Endothelial cell of umbilical vein (primary cell): ENCODE measurements at places on chromosomes 7 and 10.
A peak's percentile ranks its signal among the peaks of the same experiment; 100 is the strongest.

DNA sequence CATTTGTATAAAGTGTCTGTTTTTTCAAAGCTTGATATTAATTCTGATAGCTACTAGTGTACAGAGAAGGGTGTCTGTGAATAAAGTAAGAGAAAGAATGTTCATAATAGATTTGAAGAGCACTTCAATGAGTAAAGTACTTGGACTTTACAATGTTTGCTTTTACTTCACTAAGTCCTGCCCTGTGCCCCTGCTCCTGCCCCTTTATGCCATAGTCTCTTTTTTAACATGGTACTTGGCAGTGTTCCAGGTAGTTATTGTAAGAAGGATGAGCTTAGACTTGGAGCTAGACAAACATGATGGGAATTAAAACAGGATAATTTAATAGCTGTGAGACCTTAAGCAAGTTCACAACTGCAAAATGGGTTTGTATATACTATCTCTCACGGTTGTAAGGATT is 41.0 kb downstream of the ZEB1 start:
- DNase-seq = peak; percentile 43

- DNase-seq = no peak
These were observed 225.0 kb upstream of the ZNF32 start for GRCh38 chr10:43873717-43874116.

DNA sequence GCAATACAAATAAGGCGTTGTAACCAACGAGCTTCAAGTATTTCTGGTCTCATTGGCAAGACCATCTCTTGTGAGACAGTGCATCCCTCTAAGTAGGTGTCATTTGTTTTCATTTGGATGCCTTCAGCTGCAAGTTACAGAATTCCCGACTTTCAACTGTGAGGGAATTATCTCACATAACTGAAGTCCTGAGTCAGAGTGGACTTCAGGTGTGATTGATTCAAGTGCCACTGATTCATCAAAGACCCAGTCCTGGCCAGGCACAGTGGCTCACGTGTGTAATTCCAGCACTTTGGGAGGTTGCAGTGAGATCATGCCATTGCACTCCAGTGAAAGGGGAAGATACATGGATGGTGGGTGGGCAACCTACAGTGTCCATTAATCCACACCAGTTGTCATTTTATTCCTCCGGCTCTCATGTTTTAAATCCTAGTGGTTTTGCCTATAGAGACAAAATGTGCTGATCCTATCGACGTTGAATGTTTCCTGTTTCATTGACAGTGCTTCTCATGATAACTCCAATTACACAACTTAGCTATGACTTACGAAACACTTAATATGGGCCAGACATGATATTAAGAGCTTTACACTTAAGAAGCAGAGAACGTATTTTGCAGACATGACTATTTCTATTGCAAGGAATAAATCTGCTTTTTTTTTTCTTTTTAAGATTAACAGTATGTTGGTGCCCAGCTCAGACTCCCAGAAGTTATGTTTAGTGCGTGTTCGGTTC is 268.0 kb downstream of the FRMD4A start:
- DNase-seq = no peak

DNA sequence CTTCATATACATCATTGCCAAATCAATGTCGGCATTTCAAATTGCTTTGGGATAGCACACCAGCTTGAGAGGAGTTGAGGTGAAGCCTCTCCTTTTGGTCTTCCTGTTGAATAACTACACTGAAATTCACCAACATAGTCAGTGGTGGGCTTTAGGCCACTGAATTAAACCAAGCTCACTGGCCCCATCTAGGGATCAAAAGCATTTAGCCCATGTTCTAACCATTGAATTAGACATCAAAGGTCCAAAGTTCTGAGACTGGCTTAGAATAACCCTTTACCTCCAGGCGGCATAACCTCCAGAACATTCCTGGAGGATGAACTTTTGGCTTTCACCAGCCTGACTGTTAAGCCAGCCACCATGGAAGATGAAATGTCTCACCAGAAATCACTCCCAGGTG is 54.6 kb downstream of the BPGM start:
- DNase-seq = peak; percentile 55

DNA sequence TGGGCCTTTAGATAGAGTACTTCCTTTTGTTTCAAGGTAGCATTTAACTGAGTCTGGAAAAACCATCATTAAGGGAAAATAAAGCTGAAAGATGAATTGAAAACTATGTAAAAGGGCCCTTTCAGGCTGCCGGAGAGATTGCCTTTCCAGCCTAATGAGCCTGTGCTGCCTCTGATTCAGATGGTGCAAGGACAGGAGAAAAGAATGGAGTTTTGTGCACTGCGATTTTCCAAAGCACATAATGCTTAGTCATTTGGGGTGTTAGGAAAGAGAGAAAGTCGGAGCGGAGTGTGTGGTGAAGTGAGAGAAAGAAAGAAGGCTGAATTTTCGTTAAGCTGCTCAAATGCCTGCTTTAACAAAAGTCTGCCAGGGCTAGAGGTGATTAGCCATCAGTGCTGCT is 259.7 kb downstream of the PAXIP1 start:
- DNase-seq = no peak

GRCh38 chr10:106242301-106242700 is 922.2 kb downstream of the SORCS1 start:
- no peak for DNase-seq

DNA sequence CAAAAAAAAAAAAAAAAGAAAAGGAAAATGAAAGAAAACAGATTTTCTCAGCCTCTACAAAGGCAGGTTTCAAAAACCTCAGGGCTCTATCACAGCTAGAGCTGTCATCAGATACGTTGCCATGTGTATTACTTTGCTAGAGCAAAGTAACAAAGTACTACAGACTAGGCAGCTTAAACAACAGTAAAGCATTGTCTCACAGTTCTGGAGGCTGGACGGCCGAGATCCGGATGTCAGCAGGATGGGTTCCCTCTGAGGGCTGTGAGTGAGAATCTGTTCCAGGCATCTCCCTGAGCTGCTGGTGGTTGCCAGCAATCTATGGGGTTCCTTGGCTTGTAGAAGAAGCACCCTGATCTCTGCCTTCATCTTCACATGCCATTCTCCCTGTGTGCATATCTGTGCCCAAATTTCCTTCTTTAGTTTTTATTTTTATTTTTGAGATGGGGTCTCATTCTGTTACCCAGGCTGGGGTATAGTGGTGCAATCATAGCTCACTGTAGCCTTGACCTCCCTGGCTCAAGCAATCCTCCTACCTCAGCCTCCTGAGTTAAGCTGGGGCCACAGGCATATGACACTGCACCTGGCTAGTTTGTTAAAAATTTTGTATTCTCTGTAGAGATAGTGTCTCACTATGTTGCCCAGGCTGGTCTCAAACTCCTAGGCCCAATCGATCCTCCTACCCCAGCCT is 48.9 kb upstream of the KDM7A start:
- no peak for DNase-seq

- DNase-seq = no peak
These were observed 451.9 kb downstream of the KCNMA1 start for GRCh38 chr10:77185696-77186095.

DNA sequence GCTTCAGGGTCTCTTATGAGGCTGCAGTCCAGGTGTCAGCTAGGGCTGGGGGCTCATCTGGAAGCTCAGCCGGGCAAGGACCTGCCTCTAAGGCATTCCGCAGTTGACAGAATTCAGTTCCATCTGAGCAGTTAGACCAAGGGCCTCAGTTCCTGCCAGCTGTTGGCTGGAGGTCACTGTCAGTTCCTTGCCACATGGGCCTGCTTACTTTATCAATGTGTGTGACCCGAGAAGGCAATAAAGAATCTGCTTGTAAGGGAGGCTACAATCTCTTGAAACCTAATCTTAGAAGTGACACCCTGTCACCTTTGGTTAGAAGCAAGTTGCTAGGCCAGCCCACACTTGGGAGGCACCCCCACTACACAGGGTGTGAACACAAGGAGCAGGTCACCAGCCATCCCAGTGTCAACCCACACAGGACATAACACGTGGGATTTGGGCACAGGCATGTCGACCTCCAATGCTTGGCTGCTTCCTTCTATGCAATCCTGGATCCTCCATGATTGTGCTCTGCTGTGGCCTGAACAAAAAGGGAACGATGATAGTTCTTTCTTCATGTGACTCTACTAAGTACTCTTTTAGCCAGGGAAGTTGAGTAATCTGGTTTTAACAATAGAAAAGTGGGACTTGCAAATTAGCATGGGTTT is 41.8 kb downstream of the MTURN start:
- DNase-seq = no peak

DNA sequence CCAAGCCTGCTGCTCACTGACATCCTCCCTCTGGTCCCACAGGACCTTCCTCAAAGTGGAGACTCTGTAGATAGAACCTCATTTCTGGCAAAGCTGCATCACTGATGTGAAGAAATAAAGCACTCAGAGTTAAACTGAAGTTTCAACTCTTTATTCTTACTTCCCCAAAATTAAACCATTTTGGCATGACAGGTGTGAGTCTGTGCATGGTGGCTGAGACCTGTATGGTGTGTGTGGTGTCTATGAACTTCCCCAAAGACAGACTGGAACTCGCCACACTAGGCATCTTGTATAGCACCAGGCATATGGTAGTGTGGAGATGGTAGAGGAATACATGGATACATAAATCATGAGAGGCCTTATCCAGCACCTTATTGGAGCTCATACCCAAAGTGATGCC is 6.6 kb upstream of the WDFY4 start:
- DNase-seq = no peak

DNA sequence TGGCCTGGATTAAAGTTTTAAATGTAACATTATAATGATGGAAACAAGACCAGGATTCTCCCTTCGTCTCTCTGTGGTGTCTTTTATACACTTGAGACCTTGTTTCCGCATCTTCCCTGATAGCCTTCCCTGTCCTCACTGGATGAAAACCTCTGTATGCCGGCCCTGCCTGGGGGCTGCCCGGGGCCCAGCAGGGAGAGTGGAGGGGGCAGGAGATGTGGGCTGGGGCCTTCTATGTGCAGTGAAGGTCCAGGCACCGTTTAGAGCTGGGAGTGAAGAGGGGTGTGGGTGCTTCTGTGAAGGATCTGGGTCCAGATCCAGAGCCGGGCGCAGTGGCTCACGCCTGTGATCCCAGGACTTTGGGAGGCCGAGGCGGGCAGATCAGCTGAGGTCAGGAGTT is 50.7 kb downstream of the UNCX start:
- no peak for DNase-seq

GRCh38 chr7:148095066-148095465 is 495.5 kb upstream of the C7orf33 start:
- DNase-seq = no peak

- peak; percentile 84 for DNase-seq
These were observed 75.7 kb upstream of the CCDC71L start for GRCh38 chr7:106736508-106737201.

GRCh38 chr7:93758631-93759030 is 131.9 kb downstream of the TFPI2 start:
- DNase-seq = no peak

GRCh38 chr10:116875897-116876296 is 26.6 kb downstream of the ENO4 start:
- DNase-seq = no peak

GRCh38 chr10:83897626-83898025 is 241.7 kb upstream of the GHITM start:
- DNase-seq = no peak

DNA sequence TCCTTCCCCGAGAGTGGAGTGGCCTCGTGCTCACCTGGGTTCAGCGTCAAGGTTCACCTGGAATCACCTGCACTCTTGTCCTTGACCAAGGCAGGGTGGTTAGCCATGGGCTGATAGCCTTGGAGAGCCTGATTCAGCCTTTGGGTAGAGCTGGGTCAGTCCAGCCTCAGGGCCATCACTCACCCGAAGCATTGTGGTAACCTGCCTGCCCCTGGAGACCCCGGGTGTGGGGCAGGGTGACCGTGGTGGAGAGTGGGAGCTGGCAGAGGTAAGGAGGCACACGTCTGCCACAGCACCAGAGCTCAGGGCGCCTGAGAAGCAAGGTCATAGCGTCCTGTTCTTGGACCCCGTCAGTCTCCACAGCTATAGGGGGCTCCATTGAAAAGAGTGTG is 27.8 kb upstream of the WDFY4 start:
- no peak for DNase-seq

DNA sequence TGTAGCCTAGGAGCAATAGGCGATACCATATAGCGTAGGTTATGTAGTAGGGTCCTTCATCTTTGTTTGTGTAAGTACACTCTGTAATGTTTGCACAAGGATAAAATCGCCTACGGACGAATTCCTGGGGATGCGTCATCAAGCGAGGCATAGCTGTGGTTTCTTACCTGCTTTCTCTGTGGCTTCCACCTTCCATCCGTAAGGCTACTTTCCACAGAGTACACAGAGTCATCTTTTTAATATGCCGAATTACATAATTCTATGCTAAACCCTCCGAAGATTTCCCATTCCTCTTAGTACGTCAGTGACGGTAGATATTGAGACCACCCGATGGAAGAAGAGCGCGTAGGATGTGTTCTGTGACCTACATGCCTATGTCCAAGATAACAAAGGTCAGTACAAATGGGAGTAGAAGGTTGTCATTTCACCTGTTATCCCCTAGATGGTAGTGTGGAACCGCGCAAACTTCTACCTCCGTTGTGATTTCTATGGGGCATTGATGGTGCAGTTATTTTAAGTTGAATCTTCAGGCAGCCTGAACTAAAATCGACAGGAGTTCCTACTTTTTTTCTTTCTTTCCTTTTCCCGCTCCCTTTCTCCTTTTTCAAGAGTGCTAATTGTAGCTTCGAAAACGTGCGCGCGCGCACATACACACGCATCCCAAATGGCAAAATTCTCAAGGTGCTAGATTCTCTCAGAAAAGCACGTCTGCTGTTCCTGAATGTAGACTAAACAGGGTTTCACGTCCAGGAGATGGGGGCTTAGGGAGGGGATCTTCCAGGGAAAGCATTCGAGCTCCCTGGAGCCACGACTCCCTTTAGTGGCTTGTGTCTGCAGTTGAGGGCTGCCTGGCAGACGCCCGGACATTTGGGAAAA is 111.7 kb upstream of the MBL2 start:
- peak; percentile 67 for DNase-seq

DNA sequence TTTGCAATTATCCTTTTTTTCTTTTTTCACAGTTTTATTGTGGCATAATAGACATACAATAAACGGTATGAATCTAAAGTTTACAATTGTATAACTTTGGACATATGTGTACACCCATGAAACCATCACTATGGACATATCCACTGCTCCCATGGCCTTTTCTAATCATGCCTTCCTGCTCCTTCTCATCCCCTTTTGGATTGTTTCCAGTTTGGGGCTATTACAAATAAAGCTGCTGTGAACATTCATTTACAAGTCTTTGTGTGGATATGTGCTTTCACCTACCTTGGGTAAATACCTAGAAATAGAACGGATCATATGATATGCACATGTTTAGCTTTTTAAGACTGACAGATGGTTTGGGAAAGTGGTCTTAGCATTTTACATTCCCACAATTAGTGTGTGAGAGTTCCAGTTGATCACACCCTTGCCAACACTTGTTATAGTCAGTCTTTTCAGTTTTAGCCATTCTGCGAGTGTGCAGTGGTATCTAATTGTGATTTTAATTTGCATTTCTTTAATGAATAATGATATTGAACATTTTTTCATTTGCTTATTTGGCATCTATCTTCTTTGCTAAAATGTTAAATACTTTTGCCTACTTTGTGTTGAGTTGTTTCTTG is 120.9 kb upstream of the KAT6B start:
- DNase-seq = no peak
